ENCODE measurements at places on chromosomes 7 and 10. TPM values are rescaled to one million over a fixed set of nuclear protein-coding genes. Genes with fewer than 3 reads are reported as not detected.
A peak's percentile ranks its signal among the peaks of the same experiment; 100 is the strongest.

CDHR3 gene
- total RNA-seq: 0.66 TPM

PTPN20 gene
- 17.5 TPM for total RNA-seq

IKZF1 gene
- total RNA-seq: 3.2 TPM

ITIH5 gene
- 1.3 TPM for total RNA-seq

PBLD gene
- 20.0 TPM for total RNA-seq

CYP3A4 gene
- 30.6 TPM for total RNA-seq

TDRD1 gene
- not detected for total RNA-seq

- DNase-seq: no peak
These were observed 2.5 kb downstream of the SLK start for GRCh38 chr10:103969436-103969835.

- no peak for DNase-seq
These were observed 104.2 kb upstream of the SDK1 start for GRCh38 chr7:3196629-3197400.

DNA sequence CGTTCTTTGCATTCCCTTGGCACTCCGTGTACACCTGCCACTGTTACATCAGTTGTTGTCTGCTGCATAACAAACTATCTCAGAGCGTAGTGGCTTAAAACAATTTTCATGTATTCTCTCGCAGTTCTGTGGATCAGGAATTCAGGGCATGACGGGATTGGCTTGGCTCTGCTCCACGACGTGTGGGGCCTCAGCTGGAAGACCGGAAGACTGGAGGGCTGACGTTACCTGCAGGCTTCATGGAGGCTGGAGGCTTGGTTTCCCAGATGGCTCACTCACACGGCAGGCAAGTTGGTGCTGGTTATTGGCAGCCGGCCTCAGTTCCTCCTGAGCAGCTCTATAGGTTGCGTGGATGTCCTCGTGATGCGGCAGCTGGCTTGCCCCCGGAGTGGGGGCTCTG lies 25.5 kb downstream of the NYAP1 start:
- peak; percentile 36 for DNase-seq

DNA sequence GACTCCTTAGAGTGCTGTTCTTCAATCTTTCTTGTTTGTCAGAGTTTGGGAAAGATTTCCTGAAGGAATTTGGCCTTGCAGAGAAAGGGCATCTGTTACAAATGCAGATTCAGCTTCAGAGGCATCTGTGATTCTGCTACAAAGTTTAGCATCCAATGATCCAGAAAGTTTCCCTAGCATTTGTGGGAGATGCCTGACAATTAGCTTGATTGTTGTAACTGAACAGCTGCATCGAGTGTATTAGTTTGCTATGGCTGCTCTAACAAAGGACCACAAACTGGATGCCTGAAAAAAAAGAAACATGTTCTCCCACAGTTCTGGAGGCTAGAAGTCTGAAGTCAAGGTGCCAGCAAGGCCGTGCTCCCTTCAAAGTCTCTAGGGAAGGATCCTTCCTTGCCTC lies 365.1 kb downstream of the GRID1 start:
- no peak for DNase-seq

GRCh38 chr10:6035931-6036575 lies 26.1 kb downstream of the IL2RA start:
- DNase-seq: peak; percentile 13

- DNase-seq: peak; percentile 40
These were observed 135.2 kb downstream of the ADAM12 start for GRCh38 chr10:126252884-126253610.

- no peak for DNase-seq
These were observed 7.2 kb downstream of the DLX6 start for GRCh38 chr7:97012365-97013133.

DNA sequence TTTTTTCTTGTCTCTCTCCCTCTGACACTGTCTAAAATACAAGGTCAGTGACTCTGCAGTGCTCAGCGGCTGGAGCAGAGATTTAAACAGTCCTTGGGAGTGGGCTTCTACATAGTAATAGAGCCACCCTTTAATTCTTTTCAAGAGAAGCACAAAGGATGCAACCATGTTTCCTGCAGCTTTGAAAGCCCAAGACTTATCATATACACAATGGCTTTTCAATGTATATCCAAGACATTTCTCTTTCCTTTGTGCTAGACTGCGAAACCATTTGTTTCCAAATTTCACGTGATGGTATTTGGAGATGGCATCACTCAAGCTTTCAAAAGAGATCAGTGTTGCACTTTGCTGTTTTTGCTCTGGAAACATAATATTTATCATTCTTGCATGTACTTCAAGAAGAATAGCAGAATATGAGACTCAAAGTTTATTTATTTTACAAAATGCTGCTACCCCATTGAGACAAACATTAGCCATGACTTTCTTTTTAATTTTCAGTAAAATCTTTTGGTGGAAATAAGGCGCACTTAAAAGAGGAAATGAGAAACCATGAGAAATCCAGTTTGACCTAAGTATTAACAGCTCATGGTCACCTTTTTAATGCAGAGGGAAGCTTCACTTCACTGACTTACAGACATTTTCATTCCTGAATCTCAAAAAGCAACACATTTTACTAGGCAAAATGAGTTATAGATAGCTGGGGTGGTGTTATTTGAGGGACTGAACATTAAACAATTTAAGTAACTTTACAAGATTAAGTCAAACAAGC lies 76.6 kb downstream of the SEMA3C start:
- no peak for DNase-seq

DNA sequence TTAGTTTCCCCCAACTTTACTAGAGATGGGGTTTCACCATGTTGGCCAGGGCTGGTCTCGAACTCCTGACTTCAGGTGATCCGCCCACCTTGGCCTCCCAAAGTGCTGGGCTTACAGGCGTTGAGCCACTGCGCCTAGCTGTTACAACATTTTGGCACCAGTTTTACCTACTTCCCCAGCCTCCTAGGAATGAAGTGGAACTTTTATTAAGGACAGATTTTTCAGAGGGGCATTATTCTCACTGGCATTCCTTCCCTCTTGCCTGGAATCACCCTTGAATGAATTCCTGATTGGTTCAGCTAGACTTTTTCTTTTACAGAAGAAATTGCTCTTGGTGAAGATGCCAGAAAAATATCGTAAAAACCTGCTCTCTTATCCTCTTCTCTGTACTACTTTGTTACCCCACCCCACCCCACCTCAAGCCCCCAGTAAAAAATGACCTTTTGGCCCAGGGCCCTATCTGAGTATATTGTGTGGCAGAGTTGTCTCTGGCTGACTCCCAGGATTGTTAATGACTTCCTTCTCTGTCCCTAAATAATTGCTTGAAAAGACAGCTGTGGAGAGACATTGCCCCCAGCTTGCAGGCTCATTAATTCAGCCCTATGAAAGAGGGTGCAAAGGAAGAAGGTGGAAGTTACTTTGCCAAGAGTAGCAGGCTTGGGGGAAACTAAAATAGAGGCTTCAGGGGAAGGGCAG lies 189.6 kb downstream of the AUTS2 start:
- DNase-seq: no peak

- no peak for DNase-seq
These were observed 1.2 kb downstream of the ZMYND11 start for GRCh38 chr10:136465-136762.

DNA sequence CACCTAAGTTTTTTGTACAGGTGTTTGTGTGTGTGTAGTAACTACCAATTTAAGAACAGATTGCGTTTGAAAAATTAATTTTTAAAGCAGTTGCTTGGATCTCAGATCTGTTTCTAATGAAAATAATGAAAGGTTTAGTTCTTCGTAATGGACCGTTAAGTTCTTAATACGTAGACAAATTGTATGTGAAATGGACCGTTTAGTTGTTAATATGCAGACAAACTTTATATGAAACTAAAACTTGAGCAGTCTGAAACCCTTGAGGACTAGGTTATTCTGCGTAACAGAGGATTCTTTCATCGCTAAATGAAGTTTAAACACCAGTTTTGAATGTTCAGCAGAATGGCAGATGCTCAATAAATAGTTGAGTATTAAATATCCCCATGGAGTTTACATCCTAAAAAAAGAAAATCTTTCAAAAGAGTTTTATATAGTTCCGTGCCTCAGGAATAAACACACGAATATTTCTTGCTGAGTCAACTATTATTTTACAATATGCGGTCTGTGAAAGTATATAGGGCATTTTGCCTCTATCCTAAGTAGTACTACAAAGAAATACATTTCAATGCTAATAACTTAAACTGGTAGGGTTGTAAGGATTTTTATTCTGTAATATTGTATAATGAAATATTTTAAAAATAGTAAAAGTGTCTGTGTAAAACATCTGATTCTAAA lies 1.2 kb downstream of the DBF4 start:
- no peak for DNase-seq

DNA sequence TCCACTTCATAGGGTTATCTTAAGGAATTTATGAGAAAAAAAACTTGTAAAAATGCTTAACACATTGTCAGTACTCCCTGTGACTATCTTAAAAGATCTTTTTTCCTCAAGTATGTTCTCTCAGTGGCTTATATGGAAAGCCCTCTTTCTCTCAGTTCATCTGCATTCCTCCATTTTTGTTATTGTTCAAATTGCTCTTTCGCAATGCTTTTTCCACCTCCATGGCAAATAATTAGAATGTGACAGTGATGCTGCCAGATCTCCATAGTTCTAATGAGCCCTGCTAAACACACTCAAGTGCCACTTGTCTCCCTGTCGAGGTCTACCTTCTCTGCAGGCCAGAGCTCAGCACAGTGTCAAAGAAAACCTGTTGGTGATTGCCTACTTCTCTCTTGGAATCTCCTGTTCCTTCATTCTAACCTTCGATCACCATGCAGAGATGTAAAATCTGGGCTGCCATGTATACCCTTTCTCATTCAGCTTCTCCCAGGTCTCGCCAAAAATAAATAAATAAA lies 37.2 kb upstream of the ABCB5 start:
- DNase-seq: no peak

- DNase-seq: no peak
These were observed 624 bp upstream of the ZNF783 start for GRCh38 chr7:149261316-149261828.

DNA sequence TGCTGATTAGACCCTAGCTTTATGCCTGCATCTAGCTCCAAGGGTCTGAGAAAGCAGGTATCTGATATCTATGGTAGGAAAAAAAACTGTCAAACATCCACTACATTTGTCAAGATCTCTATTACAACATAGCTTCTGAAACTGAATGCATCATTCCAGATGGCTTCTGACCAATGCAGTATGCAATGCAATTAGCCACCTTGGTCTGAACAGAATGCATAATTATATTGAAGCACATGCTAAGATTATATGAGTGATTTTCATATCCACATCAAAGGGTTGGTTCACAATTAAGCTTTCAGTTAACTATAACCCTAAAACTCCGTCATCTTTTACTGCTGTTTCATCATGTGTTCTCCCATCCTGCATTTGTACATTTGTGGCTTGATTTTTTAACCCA lies 271.4 kb downstream of the POLR1F start:
- DNase-seq: no peak

- no peak for DNase-seq
These were observed 13.5 kb downstream of the ATP6V1F start for GRCh38 chr7:128876127-128876526.

Measured in adrenal gland (tissue), 19 donors.